ENCODE measurements at places on chromosomes 12 and 14. TPM values are rescaled to one million over a fixed set of nuclear protein-coding genes. Genes with fewer than 3 reads are reported as not detected.

FAM181A gene
- total RNA-seq = not detected

PLEKHD1 gene
- 0.53 TPM for total RNA-seq

- no peak for DNase-seq
Measured at GRCh38 chr14:57299511-57299910, 30.7 kb downstream of the AP5M1 start.

GRCh38 chr14:40365305-40365704 is 933.1 kb upstream of the FBXO33 start:
- DNase-seq = peak; percentile 5

C14orf39 gene
- 2.3 TPM for total RNA-seq

- DNase-seq = no peak
Measured at GRCh38 chr14:54133896-54134295, 177.3 kb upstream of the BMP4 start.

GRCh38 chr12:26380897-26381296 is 185.5 kb downstream of the SSPN start:
- DNase-seq = no peak

DNA sequence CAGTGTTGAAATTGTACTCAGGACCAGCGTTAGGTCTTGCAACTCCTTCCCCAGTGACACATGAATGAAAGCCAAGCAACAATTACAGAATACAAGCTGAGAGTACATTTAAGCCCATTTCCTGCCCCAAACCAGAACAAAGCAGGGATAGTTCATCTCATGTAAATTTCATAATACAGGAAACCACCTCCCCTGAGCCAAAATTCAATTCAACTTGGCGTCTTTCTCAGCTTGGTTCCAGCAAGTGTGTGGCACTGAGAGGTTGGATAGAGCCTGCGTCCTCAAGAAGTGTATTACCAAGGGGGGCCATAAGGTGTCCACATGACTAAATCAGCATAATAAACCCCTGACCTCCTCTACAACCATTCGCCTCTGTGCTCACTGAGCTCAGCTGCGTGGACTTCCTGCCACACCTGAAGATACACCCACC is 278.9 kb upstream of the CRY1 start:
- DNase-seq = peak; percentile 8

DNA sequence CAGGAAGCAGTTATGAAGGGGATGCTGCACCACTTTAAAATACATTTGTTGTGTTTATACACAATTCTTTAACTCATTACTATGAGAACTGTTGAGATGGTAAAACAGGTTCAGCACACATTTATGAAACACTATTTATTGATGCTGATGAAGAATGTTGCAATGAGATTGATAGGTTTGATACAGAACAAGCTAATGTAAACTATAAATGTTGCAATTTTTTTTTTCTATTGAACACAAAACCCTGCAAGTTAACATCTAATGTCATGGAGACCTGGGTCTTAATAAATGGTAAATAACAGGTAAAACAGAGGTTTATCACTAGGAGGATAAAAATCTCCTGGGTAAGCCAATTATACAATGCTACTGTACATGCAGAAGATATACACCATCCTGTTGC is 857.6 kb downstream of the FSCB start:
- no peak for DNase-seq

DNA sequence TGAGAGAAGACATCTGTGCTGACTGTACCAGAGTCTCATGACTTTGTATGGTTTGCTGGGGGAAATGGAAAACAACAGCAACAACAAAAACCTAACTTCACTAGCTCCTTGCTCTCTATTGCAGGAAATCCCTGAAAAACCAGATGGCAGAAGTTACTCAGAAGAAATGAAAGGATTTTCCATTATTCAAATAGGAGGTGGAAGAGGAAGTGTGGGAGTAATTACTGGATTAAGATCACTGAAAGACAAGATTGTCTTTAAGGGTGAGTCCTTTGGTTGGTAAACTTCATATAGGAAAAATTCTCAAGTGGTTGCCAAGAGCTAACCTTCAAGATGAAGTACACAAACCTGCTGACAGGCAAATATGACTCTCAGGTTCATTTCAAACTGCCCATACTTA is 391.9 kb upstream of the ATP2B1 start:
- peak; percentile 46 for DNase-seq

DNA sequence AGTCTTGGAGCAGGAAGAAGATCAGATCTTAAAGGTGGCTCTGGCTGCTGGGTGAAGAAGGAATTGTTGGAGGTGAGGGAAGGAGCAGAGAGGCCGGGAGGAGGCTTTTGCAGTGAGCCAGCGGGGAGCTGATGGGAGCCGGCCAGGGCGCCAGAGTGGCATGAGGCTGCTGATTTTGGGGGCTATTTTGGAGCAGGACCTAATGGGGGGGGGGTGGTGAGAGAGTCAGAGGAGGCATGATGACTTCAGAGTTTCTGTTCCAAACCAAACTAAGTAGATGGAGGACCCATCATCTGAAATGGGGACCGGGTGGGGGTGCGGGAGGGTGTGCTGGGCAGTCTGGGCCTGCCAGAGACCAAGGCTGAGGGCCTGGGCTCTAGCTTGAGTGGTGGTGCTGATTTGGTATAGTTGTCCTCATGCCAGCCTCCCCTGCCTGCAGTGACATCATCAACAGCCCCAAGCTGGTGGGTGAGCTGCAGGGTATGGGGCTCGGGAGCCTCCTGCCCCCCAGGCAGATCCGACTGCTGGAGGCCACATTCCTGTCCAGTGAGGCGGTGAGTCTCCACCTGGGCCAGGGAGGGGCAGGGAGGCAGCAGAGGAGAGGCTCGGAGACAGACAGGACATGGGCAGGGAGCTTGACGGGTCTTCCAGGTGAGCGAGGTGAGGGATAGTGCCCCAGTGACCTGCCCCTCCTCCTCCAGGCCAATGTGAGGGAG is 6.2 kb downstream of the TNFAIP2 start:
- no peak for DNase-seq

Measured in muscle of leg (tissue), 16 donors.